Tibial nerve (tissue), 4 donors: ENCODE measurements at places on chromosomes 2 and 18.

- H3K4me1 ChIP-seq, result no peaks in the 10 kb centered on the region
- H3K27me3 ChIP-seq, result no peaks in the 10 kb centered on the region
- H3K36me3 ChIP-seq, result no peaks in the 10 kb centered on the region
- no peak overlapping the region for H3K27ac ChIP-seq
- DNase-seq, result no peak
- H3K4me3 ChIP-seq, result no peak overlapping the region
Observed at GRCh38 chr2:85823951-85824350, 64.8 kb downstream of the ST3GAL5 start.

GRCh38 chr2:163601377-163601776 lies 134.4 kb downstream of the FIGN start:
- H3K27ac ChIP-seq, result no peak overlapping the region
- H3K4me1 ChIP-seq, result peaks cover 4% of the 10 kb centered on the region
- H3K36me3 ChIP-seq, result no peaks in the 10 kb centered on the region
- no peak overlapping the region for H3K4me3 ChIP-seq
- no peaks in the 10 kb centered on the region for H3K27me3 ChIP-seq

DNA sequence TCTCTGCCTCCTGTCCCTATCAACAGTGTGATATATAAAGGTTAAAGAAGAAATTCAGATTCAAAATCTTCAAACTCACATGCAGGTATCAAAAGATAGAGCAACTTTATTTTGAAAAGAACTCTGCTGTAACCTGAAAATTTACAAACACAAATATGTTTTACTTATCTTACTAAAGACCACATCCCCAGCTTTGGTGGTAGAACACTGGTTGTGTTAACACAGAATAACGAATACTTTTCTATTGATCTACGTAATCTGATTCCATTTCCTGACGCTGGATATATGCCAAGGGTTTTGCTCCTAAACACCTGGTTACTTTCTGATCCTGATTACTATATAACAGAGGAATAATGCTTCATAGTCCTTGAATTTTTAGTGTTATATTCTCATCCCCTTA lies 23.1 kb upstream of the SLC39A10 start:
- H3K27ac ChIP-seq, result no peak overlapping the region
- no peaks in the 10 kb centered on the region for H3K27me3 ChIP-seq
- no peaks in the 10 kb centered on the region for H3K4me1 ChIP-seq
- H3K4me3 ChIP-seq, result no peak overlapping the region

- no peaks in the 10 kb centered on the region for H3K36me3 ChIP-seq
- no peaks in the 10 kb centered on the region for H3K27me3 ChIP-seq
- DNase-seq, result no peak
- H3K27ac ChIP-seq, result no peak overlapping the region
Observed at GRCh38 chr2:6073191-6074088, 381.3 kb downstream of the SOX11 start.

DNA sequence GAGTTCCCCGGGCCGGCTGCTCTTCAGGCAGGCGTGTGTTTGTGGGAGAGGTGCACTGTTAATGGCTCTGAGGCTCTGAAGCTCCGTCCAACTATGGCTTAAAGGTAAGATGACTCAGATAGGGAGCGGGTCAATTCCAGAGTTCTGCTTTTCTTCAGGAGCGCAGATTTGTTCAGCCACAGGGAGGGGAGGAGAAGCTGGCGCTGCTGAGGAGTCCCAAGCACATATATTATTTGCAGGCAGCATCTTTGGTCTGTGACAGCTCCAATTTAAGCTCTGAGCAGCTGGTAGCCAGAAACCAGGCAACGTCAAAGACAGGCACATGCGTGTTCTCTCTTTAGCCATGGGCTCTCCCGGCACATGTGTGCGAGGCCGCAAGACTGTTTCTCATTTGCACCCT lies 229.2 kb downstream of the BCL2 start:
- no peak for DNase-seq
- H3K4me1 ChIP-seq, result no peaks in the 10 kb centered on the region
- no peak overlapping the region for H3K27ac ChIP-seq
- H3K36me3 ChIP-seq, result no peaks in the 10 kb centered on the region

GRCh38 chr2:15920696-15921095 lies 19.7 kb upstream of the MYCN start:
- H3K4me3 ChIP-seq, result no peak overlapping the region
- no peak overlapping the region for H3K27ac ChIP-seq
- no peaks in the 10 kb centered on the region for H3K27me3 ChIP-seq

- H3K4me3 ChIP-seq, result no peak overlapping the region
- peaks cover 21% of the 10 kb centered on the region for H3K27me3 ChIP-seq
- no peak for DNase-seq
- H3K27ac ChIP-seq, result no peak overlapping the region
- no peaks in the 10 kb centered on the region for H3K4me1 ChIP-seq
- no peaks in the 10 kb centered on the region for H3K36me3 ChIP-seq
Observed at GRCh38 chr2:221563270-221563985, 8.7 kb downstream of the EPHA4 start.

GRCh38 chr2:109460553-109461324 lies 153.0 kb downstream of the SEPTIN10 start:
- H3K27ac ChIP-seq, result no peak overlapping the region
- H3K27me3 ChIP-seq, result no peaks in the 10 kb centered on the region
- no peak overlapping the region for H3K4me3 ChIP-seq
- H3K4me1 ChIP-seq, result no peaks in the 10 kb centered on the region

DNA sequence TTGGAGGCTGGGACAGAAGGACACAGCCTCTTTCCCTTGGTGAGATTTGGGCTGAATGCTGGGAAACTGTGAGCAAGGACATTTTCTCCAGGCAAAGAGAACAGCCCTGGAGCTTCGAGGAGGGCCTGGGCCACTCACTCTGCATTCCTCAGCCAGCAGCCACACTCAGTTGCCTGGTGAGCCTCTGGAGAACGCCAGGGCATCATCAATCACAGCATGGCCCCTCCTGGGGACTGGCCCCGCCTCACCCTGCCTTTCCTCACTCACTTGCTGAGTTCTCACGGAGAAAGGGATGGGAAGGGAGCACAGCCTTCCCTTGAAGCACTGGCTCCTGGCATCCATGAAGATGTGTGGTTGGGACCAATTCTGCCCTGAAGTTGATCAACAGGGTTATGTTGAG lies 55.0 kb downstream of the APOB start:
- no peak overlapping the region for H3K27ac ChIP-seq
- H3K4me3 ChIP-seq, result no peak overlapping the region
- no peaks in the 10 kb centered on the region for H3K4me1 ChIP-seq
- no peak for DNase-seq
- no peaks in the 10 kb centered on the region for H3K36me3 ChIP-seq

GRCh38 chr18:11607906-11608305 lies 1.5 kb upstream of the SLC35G4 start:
- no peak for DNase-seq
- H3K4me3 ChIP-seq, result no peak overlapping the region
- H3K27me3 ChIP-seq, result no peaks in the 10 kb centered on the region
- no peaks in the 10 kb centered on the region for H3K36me3 ChIP-seq
- H3K27ac ChIP-seq, result no peak overlapping the region
- no peaks in the 10 kb centered on the region for H3K4me1 ChIP-seq

GRCh38 chr2:12857891-12858290 lies 141.2 kb downstream of the TRIB2 start:
- no peak overlapping the region for H3K4me3 ChIP-seq
- no peak overlapping the region for H3K27ac ChIP-seq
- DNase-seq, result no peak
- peaks cover 4% of the 10 kb centered on the region for H3K4me1 ChIP-seq
- no peaks in the 10 kb centered on the region for H3K27me3 ChIP-seq

DNA sequence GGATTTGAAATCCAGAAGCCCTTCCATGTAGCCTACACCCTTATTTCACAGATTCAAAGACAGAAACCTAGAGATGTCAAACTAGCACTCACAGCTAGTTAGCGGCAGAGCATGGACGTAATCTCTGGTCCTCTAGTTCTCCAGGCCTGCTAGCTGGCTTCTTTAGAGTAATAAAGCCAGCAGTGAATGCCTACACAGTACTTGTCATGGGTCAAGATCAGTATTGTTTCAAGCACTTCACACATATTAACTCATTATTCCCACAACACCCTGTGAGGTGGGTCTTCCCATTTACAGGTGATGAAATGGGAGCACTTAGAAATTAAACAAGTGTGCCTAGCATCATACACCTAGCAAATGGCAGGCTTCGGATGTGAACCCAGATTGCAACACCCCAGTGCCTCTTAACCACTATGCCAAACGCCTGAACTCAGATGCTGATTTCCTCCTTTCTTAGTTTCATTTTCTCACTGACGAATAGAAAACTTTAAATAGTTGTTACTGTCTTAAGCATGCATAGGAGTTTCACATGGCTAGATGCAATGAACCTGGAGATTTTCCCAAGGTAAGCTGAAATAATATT lies 14.5 kb upstream of the ZBTB14 start:
- H3K27me3 ChIP-seq, result no peaks in the 10 kb centered on the region
- no peaks in the 10 kb centered on the region for H3K36me3 ChIP-seq
- H3K4me1 ChIP-seq, result no peaks in the 10 kb centered on the region

DNA sequence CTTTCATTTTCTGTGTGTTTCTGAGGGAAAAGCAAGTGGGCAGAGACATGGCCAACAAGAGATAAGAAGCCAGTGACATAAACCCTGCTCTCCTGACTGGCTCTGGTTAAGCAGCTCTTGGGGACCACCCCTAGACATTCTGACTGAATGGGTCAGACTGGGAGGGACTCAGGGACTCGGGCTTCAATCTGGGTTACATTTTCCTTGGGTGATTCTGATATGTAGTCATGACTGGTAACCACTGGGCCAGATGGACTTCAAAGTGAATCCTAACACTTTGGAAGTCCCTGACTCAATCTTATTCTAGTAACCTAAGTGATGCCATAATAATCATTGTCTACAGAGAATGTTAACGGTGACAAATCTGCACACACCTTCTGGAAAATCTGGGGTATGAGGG lies 397.8 kb downstream of the NBAS start:
- H3K4me1 ChIP-seq, result no peaks in the 10 kb centered on the region
- H3K27ac ChIP-seq, result no peak overlapping the region
- DNase-seq, result no peak
- no peaks in the 10 kb centered on the region for H3K27me3 ChIP-seq

DNA sequence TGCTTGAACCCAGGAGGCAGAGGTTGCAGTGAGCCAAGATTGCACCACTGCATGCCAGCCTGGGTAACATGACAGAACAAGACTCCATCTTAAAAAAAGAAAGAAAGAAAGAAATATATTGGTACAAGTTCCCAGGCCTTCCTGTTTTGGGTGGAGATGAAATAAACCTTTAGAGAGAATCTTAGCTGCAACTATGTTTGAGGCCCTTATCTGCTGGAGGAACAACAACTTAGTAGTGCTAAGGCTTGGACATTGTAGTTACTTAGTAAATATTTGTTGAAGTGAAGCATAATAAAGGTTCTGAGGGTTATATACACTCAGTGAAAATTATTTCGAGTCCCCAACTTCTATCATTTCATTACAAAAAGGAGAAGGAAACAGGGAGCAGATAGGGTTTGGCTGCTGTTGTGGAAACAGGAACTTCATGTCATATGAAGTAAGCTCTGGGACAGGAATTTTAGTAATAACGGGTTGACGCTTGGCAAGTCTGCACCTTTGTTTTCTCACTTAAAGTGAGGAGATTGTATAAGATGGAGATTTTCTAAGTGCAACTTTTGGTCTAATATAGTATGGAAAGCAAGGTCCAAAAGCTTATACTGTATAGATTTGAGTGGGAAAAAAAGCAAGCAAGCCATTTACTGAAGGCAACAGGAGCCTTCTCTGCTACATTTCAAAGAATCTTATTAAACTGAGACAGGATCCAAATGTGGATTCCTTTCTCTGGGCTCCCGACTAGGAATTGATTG lies 40.0 kb upstream of the AGPS start:
- H3K4me3 ChIP-seq, result no peak overlapping the region
- peaks cover 40% of the 10 kb centered on the region for H3K4me1 ChIP-seq
- no peaks in the 10 kb centered on the region for H3K27me3 ChIP-seq
- no peaks in the 10 kb centered on the region for H3K36me3 ChIP-seq
- H3K27ac ChIP-seq, result peak overlapping the region; percentile 36

GRCh38 chr2:172021955-172022354 lies 22.2 kb downstream of the METAP1D start:
- H3K4me1 ChIP-seq, result no peaks in the 10 kb centered on the region
- no peak for DNase-seq
- H3K27me3 ChIP-seq, result no peaks in the 10 kb centered on the region
- no peaks in the 10 kb centered on the region for H3K36me3 ChIP-seq

DNA sequence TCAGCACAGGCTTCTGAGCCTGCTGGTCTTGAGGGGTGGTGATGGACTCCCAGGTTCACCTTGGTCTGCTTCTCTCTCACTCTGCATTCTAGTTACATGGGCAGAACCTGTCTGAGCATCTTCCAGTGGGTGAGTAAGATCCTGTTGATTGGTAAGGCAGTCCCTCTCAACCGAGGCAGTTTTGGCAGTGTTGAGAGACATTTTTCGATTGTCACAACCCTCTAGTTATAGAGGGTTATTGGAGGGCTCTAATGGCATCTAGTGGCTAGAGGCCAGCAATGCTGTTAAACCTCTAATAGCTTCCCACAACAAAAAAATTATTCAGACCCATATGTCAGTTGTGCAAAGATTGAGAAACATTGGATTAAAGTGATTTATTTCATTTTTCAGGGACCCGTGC lies 9.3 kb upstream of the MGAT5 start:
- H3K36me3 ChIP-seq, result no peaks in the 10 kb centered on the region
- no peaks in the 10 kb centered on the region for H3K27me3 ChIP-seq
- peaks cover 4% of the 10 kb centered on the region for H3K4me1 ChIP-seq
- no peak for DNase-seq
- no peak overlapping the region for H3K27ac ChIP-seq

DNA sequence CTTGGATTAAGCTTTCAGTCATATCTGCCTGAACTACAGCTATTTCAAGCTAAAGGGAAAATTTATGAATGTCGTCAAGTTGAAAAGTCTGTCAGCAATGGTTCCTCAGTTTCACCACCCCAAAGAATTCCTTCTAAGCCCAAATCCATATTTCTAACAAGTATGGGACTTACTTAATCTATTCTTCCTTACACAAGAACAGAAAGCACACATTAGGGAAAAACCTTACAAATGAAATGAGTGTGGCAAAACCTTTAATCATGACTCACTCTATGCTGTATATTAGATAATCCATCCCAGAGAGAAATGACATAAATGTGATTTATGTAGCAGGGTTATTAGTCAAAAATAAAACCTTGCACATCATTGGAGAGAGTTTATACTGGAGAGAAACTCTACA lies 78.9 kb downstream of the RAB31 start:
- H3K27ac ChIP-seq, result no peak overlapping the region
- no peak overlapping the region for H3K4me3 ChIP-seq
- H3K27me3 ChIP-seq, result no peaks in the 10 kb centered on the region
- no peak for DNase-seq
- peaks cover 12% of the 10 kb centered on the region for H3K4me1 ChIP-seq
- no peaks in the 10 kb centered on the region for H3K36me3 ChIP-seq

- no peaks in the 10 kb centered on the region for H3K4me1 ChIP-seq
- no peaks in the 10 kb centered on the region for H3K27me3 ChIP-seq
- H3K4me3 ChIP-seq, result no peak overlapping the region
- no peaks in the 10 kb centered on the region for H3K36me3 ChIP-seq
- H3K27ac ChIP-seq, result no peak overlapping the region
Observed at GRCh38 chr2:166661824-166662223, 167.8 kb upstream of the SCN7A start.

DNA sequence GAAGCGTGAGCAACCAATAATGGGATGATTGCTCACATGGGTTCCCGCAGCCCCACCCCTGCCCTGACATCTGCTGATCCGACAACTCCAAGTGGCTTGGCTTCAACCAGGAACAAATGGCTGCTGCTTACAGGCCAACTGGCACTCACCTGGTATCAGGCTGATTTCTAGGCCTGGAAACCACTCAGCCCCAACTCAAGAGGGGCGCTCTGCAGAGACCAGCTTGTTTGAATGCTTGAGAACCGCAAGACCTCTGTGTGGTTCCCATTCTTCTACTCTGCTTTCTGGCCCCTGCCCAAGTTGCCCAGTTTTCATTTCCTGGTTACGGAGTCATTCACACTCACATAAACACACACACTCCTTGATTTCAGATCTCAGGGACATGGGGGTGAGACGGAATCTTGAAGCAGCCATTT lies 52.0 kb downstream of the TNP1 start:
- DNase-seq, result no peak
- no peaks in the 10 kb centered on the region for H3K27me3 ChIP-seq
- no peaks in the 10 kb centered on the region for H3K36me3 ChIP-seq
- H3K4me1 ChIP-seq, result no peaks in the 10 kb centered on the region
